ENCODE measurements at places on chromosomes 16 and 17.

GRCh38 chr16:62149631-62150030 lies 113.4 kb upstream of the CDH8 start:
- DNase-seq: no peak

- no peak for DNase-seq
Measured at GRCh38 chr16:82259731-82260130, 89.7 kb upstream of the MPHOSPH6 start.

DNA sequence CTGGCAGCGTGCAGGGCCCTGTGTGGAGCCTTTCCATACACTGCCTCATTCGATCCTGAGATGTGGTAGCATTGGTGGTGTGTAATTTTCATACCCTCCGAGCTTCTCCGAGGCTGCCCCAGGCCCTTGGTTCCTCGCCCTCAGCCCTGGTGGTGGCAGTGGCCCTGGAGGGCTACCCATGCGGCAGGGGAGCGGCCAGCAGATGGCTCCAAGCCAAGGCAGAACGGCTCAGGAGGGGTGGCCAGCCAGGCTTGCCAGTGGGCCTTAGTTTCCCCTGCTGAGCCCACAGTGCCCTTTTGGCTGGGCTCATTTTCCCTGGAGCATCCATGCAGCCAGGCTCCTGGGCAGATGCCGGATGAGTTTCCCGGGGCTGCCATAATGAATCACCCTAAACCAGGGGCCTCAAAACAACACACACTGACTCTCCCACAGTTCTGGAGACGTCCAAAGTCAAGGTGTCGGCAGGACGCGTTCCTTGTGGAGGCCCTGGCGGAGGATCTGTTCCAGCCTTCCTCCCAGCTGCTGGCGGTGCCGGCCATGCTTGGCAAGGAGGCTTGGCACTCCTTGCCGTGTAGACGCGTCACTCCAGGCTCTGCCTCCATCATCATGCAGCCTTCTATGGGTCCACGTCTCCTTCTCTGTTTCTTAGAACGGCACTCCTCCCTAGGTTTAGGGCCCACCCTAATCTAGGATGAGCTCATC lies 158.8 kb upstream of the GSE1 start:
- no peak for DNase-seq

DNA sequence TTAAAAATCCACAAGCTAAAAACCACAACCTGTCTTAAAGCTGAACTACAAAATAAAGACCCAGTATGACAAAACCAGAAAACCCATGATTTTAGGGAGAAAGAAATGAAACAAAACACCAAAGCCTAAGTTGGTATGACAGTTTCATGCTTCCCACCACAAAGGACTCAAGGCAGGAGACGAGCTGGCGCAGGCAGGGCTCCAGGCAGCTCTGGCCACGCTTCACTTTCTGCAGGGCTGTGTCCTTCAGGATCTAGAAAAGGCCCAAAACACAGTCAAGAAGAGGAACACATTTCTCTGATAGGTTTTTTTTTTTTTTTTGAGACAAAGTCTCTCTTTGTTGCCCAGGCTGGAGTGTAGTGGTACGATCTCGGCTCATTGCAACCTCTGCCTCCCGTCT lies 75.3 kb downstream of the WDR59 start:
- DNase-seq: no peak

- DNase-seq: no peak
Measured at GRCh38 chr17:44854192-44854591, 6.5 kb downstream of the HIGD1B start.

- DNase-seq: no peak
Measured at GRCh38 chr17:53942898-53943297, 120.2 kb downstream of the KIF2B start.

All from CD4-positive, alpha-beta T cell treated with Interleukin-15 for 4 hours (primary cell).